BJ (cell line): ENCODE measurements at places on chromosomes 7 and 10.

DNA sequence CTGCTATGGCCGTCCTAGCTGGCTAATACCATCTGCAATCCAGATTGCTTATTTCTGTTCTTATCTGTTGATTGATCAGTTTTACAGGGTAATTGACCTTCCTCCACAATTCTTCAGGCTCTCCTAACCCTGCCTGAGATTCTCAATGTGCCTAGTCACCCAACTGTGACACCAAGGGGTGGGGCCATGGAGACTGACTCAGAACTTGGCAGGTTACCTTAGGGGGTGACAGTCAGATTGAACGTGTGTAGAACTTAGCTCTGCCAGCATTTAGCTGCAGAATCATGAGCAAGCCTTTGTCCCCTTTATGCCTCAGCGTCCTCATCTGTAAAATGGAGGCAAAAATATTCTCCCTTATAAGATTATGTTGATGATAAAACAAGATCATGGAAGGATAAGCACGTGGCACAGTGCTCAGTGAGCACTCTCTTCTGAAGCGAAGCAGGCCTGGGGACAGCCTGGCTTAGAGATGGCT is 19.1 kb upstream of the LEP start:
- peak; percentile 59 for DNase-seq

- DNase-seq = no peak
These were observed 154.4 kb downstream of the PTEN start for GRCh38 chr10:88017781-88018180.

DNA sequence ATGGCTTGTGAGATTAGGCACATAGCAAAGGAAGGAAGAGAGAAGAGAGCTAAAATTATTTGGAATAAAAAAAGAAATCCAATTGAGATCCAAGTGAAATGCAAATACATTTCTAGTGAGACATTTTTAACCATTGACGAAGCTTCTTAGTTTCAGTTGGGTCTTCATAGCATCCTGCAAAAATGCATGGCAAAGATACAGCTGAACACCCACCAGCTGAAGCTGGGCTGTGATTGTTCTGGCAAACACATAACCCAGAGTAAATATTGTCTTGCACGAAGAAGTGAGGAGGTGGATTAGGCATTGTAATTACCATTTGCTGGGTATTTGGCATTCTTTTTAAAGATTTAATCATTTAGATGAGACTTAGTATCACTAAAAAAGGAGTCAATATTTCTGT is 409.4 kb downstream of the GRM8 start:
- DNase-seq = no peak

GRCh38 chr10:1270906-1271305 is 214.7 kb downstream of the WDR37 start:
- no peak for DNase-seq

- DNase-seq = no peak
These were observed 259.7 kb downstream of the DNAJB6 start for GRCh38 chr7:157596471-157596870.

DNA sequence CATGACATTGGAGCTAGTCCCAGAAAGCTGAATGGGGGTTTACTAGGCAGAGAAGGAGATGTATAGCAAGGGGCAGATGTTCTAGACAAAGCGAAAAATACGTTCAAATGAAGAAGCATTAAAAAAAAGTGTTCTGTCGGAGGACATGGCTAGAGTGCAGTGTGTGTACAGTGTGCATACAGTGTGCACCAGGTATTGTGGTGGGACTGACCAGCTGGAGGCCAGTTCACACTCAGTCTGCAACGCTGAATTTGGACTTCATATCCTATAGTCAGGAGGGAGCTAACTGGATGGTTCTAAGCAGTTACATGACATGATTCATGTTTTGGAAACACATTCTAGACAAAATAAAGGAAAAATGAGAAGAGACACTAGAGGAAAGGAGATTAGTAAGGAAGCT is 8.8 kb downstream of the BBIP1 start:
- no peak for DNase-seq

DNA sequence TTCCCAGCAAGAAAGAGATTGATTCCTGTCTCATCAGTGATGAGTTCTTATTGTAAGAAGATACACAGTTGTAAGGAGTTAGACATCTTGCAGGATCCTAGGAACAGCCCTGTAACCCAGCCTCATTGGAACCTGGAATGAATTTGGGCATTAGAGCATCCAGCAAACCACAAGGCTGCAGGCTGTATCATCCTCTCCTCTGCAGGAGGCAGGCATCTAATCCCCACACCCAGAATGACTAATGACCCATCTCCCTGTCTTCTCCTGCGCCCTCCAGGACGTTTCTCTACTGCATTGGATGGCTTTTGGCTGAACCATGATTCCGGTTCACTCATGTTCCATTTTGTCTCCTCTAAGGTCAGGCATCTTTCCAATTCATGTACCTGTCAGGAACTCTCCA is 233.9 kb downstream of the POU6F2 start:
- no peak for DNase-seq

GRCh38 chr10:58281092-58281752 is 12.3 kb downstream of the CISD1 start:
- DNase-seq = peak; percentile 52

GRCh38 chr10:65827359-65827758 is 1098.5 kb upstream of the LRRTM3 start:
- DNase-seq = no peak

DNA sequence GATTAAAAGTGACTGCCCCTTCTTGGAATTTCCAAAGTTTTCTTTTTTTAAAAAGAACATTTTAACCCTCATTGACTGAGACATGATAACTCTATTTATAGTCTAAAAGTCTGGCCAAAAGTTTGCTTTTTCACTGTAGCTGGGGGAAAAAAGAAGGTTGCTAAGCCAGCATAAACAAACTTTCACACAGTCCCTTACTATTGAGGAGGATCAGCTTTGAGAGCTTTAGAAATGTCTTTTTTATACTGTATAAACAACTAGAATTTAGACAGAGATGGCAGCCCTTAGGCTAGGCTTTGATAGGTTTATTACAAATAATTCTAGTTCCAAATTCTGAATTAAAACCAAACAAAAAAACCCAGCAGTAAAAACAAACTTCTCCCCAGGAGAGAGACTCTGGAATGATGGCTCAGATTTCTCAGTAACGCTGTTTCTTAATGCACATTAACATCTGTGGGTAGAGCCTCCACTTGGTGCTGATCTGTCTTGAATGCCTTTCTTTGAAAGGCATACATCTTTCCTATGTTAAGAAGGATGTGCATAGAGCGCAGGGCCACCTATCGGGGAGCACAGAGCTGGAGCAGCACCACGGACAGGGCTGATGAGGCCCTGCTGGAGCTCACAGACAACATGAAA is 100.9 kb upstream of the PDLIM1 start:
- no peak for DNase-seq

GRCh38 chr10:18087355-18087754 is 52.9 kb upstream of the CACNB2 start:
- no peak for DNase-seq

- DNase-seq = no peak
These were observed 404.5 kb downstream of the PAXIP1 start for GRCh38 chr7:154598396-154598795.

DNA sequence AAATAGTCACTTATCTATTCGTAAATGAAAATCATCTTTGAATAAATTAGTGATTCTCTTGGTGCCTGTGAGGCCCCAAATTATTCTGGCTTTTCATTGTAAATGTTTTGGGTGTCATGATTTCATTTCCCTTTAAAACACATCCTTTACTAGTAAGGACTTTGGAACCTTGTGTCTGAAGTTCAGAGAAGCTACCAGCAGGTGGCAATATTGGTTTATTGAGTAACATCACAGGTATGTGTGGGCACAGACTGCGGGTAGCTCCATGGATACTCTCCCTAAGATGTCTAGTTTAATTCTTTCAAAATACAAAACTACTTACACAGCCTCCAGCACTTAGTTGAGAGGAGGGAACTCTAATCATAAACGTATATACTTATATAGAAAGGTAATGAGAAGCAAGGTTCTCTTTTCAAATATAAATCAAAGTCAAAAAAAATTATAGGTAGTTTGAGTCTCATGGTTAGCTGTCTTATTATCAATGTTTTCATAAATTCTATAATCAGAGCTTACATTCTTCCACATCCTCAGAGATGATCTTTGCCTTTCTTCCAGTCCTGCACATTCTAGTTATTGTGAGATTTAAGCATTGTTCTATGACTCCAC is 449.6 kb downstream of the GRM8 start:
- DNase-seq = peak; percentile 7

GRCh38 chr7:101731502-101732084 is 85.8 kb upstream of the CUX1 start:
- no peak for DNase-seq

- no peak for DNase-seq
These were observed 6.1 kb upstream of the CPA4 start for GRCh38 chr7:130286881-130287280.
